ENCODE measurements at places on chromosomes 5 and 9.

DNA sequence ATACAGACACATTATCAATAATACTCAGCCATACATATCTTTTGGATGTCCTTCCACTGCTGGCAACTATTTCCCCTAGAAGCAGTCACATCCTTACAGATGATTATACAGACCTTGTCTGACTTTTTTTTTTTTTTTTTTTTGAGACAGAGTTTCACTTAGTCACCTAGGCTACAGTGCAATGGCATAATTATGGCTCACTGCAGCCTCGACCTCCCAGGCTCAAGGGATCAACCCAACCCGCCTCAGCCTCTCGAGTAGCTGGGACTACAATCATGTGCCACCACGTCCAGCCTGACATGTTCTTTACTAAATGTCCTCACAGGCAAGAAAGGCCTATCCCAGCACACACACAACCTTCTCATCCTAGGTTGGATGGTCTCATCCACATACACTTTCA is 24.0 kb downstream of the NR6A1 start:
- no peak for DNase-seq

GRCh38 chr9:73152543-73152844 is 829 bp downstream of the ANXA1 start:
- DNase-seq, result no peak

GRCh38 chr9:101485924-101486692 is 47.5 kb upstream of the RNF20 start:
- DNase-seq, result no peak

- DNase-seq, result no peak
These were observed 132.6 kb downstream of the GHR start for GRCh38 chr5:42555797-42556196.

GRCh38 chr5:62791059-62791458 is 212.4 kb downstream of the LRRC70 start:
- no peak for DNase-seq

DNA sequence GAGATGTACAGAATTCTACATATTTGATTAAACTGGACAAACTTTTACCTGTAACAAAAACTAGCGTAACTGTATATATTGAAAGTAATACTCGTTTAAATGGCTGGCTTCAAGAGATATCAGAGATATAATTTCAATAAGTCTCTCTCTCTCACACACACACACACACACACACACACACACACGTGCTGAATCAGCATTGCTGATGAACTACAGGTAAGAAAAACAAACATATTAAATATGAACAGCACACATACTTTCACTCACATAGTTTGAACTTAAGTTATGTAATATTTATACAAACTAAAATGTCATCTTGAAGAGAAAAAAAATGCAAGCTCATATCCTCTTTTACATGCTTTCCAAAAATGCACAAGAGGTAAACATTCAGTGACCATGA is 145.4 kb downstream of the BNC2 start:
- DNase-seq, result no peak

GRCh38 chr5:9686216-9686615 is 56.1 kb upstream of the TAS2R1 start:
- peak; percentile 81 for DNase-seq

- DNase-seq, result no peak
These were observed at the start of gene CTNND2 for GRCh38 chr5:11904265-11904906. CTNND2 (minus strand) TSS chr5:11904446; CDS start chr5:11903853, 593 bp downstream.

- no peak for DNase-seq
These were observed 193.0 kb downstream of the PRR16 start for GRCh38 chr5:120657104-120657503.

DNA sequence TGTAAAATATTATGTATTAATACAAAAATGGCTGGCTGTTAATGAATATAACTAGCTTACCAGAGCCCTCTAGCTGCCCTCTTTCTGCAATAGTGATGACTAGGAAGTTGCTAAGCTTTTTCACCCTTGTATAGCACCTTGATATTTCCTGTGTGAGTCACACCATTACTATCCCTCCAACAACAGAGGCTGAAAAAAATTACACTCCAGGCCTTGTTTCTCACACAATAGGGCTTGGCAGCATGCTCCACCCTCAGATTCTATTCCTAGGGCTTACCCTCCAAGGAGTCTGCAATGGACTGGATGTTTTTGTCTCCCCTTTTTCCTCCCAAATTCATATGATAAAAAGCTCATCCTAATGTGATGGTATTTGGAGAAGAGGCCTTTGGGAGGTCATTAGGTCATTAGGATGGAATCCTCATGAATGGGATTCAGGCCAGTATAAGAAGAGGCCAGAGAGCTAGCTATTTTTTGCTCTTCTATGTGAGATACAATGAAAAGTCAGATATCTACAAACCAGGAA is 184.6 kb upstream of the MAP1B start:
- peak; percentile 76 for DNase-seq

- DNase-seq, result no peak
These were observed 35.6 kb downstream of the MEF2C start for GRCh38 chr5:88847420-88847819.

- no peak for DNase-seq
These were observed 409.9 kb upstream of the EDIL3 start for GRCh38 chr5:84794486-84795035.

GRCh38 chr9:2465921-2466460 is 155.6 kb upstream of the VLDLR start:
- no peak for DNase-seq

GRCh38 chr9:82790875-82791274 is 272.1 kb downstream of the RASEF start:
- DNase-seq, result no peak

GRCh38 chr5:1698589-1699316 is 100.9 kb downstream of the MRPL36 start:
- no peak for DNase-seq

- no peak for DNase-seq
These were observed 138.4 kb upstream of the KIF2A start for GRCh38 chr5:62167561-62168057.

DNA sequence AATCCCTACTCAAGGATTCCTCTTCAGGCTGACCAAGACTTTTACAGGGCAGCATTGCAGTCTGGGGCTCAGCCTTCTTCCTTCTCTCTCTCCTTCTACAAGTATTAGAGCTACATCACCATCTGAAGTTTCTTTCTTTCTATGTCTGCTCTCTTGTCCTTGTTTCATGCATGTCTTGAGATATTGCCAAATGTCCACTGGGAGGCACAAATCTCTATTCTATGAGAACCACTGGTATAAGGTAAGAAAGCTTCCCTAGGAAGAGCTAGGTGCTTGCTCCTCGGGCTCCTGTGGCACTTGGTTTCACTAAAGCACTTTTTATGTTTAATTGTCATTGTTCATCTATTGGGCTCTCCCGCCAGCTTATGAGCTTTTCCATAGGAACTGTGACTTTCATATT is 289.2 kb upstream of the PCSK5 start:
- DNase-seq, result no peak

GRCh38 chr9:16267281-16268066 is 603.0 kb downstream of the BNC2 start:
- peak; percentile 39 for DNase-seq

DNA sequence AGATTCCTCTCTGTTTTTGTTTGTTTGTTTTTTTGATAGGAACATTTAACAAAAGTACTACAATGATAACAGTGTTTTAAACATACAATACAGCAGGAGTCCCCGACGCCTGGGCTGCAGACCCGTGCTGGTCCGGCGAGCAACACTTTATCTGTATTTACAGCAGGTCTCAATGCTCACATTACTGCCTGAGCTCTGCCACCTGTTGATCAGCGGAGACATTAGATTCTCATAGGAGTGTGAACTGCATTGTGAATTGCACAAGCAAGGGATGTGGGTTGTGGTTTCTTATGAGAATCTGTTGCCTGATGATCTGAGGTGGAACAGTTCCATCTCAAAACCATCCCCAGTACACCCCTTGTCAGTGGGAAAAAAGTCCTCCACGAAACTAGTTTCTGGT is 1068.5 kb upstream of the CDH10 start:
- no peak for DNase-seq

GRCh38 chr9:123421801-123422455 is 65.9 kb downstream of the CRB2 start:
- no peak for DNase-seq

DNA sequence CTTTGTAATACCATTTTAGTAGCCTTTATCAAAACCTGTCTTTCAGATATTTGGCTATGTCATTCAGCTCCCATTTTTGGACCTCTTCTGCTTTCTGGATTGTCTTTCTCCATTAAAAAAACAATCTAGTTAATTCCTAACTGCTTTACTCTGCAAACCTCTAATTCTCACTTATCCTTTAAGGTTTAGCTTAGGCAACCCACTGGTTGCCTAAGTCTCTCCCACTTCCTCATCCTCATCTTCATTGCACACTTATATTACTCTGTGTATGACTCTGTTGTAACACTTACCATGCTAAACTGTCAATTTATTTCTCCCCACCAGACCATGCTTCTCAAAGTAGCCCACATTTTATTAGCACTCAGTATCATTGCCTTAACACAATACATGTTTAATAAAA is 205.0 kb upstream of the DMRTA1 start:
- DNase-seq, result no peak

- no peak for DNase-seq
These were observed 47.5 kb downstream of the TENT4A start for GRCh38 chr5:6760686-6761085.

DNA sequence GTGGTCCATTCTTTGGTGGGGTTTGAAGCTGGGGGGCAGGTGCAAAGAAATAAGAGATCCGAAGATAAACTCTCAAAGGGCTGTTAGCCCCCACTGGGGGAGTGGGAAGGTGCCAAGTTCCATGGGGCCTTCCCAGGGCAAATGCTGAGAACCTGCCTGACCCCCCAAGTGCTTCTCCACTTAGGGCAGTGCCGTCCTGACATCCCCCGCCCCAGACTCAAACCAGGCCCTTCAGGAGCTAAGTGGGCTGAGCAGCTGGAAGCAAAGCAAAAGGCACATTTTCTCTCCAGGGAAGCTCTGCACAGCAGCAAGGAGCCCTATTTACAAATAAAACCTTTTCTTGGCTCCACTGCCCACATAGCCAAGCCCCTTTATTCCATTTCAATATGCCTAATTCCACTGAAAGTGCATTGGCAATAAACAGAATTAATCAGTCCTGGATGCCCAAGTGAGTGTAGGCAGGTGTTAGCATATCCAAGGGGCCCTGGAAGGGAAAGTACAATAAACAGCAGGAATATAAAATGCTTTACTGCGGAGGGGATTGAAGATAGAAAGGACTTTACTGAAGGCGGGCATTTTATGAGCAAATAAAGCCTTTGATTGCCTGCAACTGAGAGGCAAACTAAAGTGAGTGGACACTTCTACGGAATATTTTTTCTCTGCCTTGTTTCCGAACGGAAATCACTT is 44.6 kb downstream of the WHRN start:
- no peak for DNase-seq

GRCh38 chr5:3594510-3595005 is 1.1 kb upstream of the IRX1 start:
- no peak for DNase-seq

DNA sequence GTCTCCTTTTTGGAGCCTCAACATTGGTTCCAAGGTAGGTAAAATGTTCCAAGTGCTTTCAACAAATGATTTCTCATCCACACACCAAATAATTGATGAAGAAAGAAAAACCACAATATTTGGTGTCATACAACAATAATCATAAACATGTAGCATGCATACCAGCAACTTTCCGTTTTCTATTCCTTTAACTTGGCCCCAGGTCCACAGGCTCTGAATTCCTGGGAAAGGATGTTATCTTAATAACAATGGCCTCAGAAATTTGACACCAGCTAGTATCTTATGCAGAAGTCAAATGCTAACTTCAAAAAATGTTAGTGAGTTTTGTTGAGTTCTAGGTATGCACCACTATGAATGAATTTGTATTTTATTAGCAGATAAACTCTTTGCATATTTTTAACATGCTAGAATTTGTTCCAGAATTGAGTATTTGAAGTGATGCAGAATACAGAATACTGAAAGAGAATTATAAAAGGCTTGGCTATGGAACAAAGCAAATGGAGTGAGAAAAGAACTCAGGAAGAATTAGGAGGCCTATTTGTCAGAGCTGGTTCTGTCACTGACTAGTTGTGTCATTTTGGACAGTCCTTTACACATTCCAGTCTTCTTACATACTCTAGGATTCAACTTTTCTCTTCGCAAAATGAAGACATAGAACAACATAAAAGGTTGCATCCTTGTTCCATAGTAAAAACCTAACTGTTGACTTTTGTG is 435.3 kb upstream of the TNC start:
- DNase-seq, result no peak

DNA sequence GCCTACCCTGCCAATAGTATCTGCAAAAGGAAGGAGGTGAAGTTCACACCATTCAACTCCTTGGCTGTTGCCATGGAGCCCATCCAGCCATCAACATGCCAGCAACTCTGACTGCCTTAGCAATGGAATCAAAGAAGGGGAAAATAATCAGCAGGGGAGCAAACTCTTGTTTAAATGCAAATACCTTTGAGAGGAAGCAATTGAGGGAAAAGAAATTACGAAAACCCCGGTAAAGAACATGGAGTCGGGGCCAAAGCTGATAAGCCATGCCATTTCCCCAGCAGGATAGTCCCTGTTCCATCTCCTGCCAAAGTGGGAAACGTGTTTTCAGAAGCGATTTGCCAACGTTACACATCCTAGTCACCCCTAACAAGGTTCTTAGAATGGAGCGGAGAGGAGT is 69.0 kb downstream of the MFAP3 start:
- no peak for DNase-seq

- DNase-seq, result no peak
These were observed 4.9 kb downstream of the FBXO38 start for GRCh38 chr5:148388696-148389095.

DNA sequence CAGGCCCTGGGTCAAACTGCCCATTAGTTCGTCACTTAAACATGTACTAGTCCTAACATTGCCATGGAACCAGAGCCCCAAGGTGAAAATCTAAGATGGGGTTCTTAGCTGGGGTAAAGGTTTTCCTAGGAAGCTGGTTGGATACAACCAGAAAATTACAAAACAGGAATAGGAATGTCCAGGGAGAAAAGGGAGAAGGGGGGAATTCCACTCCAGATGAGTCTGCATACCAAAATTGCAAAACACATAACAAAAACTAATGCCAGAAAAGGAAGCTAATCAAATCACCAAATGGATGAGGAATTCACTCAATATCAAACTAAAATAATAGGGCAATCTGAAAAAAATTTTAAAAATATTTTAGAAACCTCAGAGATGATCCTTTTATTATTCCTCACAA is 396.2 kb downstream of the EFNA5 start:
- DNase-seq, result no peak

DNA sequence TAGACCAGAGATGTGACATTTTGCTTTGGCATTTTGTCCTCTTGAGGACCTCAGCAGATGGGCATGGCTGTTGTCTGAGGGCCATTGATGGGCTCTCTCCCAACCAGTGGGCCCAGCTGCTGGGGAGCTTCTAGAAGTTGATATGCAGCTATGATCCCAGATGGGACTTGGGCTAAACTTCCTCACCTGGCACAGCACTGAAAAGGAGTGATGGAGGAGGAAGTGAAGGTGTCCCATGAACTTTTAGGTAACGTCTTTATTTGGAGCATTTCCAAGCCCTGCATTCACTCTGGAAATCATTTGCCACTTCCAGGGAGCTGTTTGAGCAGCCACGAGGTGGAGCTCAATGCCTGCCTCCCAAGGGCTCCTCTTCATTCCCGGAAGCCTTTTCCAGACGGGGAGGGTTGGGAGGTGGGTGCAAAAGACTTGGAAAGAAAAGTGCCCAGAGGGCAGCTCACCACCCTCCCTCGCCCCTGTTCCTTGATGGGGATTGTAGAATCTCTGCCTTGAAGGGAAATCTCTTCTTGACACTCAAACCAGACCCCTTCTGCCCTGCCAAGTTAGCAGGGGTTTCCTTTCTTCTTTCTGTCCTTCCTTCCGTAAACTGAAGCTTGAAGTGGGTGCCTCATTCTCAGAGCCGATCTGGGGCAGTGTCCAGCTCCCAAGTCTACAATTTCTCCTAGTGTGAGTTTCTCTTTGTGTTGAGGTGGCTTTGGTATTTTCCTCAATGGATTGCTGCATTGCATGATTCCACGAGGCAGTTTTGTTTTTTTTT is 18.1 kb upstream of the NEUROG1 start:
- DNase-seq, result peak; percentile 47

Data from SJSA1 (cell line).